ENCODE measurements at places on chromosomes 4 and X.

DNA sequence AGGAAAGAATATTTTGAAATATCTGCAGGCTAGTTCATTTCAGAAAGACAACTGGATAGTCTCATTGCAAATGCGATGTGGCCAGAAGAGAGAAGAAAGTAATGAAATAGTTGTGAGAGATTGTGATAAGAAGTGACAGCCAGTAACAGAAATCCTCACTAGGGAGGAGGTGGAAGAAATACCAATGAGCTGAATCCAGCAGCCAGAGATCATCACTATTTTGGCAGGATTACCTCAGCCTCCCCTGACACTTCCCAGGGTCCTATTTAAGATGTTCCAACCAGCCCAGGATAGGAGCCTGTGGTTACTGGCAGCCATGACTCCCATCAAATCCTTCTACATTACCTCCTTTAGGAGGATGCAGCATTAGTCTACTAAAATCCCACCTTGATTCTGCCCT, 76.7 kb upstream of the ARHGAP24 start:
- no peak for DNase-seq

- no peak for DNase-seq
Observed at GRCh38 chr4:45741897-45742296, 382.0 kb downstream of the GABRG1 start.

DNA sequence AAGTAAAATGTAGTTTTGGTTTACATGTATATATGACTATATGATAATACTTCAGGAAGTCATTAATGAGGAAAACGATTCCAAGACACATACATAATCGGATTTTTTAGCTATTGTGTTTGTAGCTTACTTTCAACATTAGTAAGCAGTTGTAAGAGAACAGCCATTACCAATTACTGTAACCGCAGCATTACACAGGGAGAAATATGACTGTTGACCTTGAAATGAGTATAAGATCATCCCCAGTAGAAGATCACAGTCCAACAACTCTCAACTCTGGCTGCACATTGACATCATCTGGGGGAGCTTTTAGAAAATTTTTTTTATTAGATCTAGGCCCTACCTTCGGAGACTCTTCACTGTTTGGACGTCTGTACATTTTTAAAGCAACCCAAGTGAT, 762.0 kb upstream of the MAGEB2 start:
- DNase-seq: no peak

- no peak for DNase-seq
Observed at GRCh38 chr4:45467157-45467556, 656.7 kb downstream of the GABRG1 start.

DNA sequence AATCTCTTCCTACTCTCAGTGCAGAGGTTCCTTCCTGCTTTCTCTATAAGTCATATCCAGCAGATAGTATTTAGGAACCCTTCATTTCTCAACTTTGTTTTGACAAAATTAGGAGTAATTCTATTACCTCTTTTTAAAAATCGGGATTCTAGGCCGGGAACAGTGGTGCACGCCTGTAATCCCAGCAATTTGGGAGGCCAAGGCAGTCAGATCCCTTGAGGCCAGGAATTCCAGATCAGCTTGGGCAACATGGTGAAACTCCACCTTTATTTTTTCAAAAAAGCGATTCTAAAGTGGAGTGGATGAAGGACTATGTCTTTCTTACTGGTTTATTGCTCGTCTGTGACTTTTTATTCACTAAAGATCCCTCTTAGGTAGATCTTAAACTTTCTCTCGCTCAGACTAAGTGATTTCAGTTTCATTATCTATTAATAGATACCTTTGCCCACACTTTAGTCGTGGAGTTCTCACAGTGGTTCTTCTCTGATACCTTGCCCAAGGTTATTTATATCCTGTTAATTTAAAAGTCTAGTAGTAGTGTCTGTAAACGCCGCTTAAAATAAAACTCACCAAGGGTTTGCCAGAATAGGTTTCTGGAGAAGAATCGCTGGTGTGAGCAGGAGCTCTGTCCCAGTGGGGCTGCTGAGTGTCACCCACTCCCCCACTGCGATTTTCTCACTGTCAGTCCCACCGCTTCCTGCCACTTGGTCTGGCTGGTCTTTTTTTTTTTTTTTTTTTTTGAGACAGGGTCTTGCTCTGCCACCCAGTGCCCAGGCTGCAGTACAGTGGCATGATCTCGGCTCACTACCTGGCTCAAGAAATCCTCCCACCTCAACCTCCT, 27.0 kb upstream of the TMEM131L start:
- DNase-seq: no peak
